T-helper 2 cell (primary cell): ENCODE measurements at places on chromosomes 4 and X.

DNA sequence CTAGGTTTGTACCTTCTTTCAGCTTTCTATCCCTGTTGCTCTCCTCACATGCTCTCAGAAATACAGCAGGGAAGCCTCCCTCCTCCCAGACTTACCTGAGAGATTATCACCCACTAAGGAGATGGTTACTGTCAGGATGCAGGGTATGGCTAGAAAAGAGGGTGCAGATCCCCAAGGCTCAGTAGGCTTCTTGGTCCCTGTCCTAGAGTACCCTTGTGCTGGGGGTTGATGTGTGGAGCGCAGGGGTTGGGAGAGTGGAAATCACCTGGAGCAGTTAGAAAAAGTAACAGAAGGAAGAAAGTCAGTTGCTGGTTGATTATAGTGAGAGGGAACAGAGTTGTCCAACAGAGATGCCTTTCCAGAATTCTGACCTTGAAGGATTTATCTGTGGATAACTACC is 80.2 kb downstream of the CNGA2 start:
- no peak for DNase-seq

GRCh38 chrX:477441-478012 is 90.8 kb upstream of the PPP2R3B start:
- DNase-seq = no peak

GRCh38 chr4:83708500-83709175 is 172.7 kb downstream of the GPAT3 start:
- DNase-seq = no peak

DNA sequence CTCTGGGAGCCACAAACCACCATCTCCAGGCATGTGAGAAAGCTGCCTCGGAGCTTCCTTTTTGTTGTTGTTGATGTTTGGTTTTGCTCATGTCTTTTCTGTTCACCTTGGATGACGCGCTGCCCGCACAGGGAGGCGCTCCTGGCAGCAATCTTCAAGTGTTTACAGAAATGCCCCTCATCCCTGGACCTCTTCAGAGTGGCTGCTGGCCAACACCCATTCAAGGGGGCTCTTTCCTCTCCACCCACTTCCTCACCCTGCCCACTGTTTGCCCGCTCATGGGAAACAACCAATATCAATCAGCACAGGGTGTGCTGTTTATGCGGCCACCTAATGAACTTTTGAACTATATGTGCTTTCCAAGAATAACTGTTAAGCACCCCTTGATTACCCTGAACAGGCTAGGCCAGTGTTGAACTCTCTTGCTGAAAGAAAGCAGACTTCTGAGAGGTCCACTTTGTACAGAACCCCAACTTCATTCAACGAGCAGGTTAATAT is 355.1 kb upstream of the CLNK start:
- DNase-seq = no peak

DNA sequence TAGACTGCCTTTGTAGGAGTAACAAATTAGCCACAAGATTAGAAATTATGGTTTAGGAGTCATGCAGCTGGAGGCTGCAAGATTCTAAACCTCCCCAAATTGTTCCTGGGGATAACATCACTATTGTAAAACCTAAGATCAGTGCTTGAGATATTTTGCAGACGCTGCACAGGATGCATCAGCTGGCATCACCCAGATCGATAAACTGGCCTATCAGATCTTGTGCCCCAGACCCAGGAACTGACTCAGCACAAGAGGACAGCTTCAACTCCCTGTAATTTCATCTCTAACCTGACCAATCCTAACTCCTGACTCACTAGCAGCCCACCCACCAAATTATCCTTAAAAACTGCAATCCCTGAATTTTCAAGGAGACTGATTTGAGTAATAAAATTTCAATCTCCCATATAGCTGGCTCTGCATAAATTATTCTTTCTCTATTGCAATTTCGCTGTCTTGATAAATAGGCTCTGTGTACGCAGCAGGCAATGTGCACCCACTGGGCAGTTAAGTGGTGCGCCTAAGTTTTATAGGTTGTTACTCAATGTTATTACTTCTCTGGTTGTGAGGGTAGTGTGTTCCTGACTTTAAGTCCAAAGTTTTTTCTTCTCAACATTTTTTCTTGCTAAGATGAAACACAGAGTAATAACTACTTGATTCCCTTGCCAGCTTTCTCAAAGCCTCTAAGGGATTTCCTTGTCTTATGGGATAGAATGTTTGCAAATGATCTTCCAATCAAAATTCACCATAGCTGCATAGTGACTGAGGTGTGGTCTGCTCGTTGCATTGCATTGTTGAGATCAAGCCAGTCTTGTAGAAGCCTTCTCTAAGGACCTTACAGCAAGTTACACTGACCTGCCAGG is 312.3 kb upstream of the DKK2 start:
- no peak for DNase-seq

GRCh38 chr4:119116925-119117900 is 18.4 kb upstream of the MYOZ2 start:
- DNase-seq = no peak

DNA sequence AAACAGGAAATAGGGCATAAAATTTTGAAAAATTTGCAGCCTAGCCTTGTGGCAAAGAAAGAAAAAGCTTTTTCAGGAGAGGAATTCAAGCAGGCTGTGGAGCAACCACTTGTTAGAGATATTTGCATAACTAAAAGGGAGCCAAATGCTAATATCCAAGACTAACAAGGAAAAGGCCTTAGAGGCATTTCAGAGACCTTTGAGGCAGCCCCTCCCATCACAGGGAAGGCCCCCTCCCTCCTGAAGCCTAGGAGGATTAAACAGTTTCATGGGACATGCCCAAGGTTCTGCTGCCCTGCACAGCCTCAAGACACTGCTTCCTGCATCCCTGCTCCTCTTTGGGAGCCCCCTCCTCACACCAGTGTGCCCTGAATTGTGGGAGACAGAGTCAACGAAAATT is 275.4 kb upstream of the SFRP2 start:
- DNase-seq = no peak

DNA sequence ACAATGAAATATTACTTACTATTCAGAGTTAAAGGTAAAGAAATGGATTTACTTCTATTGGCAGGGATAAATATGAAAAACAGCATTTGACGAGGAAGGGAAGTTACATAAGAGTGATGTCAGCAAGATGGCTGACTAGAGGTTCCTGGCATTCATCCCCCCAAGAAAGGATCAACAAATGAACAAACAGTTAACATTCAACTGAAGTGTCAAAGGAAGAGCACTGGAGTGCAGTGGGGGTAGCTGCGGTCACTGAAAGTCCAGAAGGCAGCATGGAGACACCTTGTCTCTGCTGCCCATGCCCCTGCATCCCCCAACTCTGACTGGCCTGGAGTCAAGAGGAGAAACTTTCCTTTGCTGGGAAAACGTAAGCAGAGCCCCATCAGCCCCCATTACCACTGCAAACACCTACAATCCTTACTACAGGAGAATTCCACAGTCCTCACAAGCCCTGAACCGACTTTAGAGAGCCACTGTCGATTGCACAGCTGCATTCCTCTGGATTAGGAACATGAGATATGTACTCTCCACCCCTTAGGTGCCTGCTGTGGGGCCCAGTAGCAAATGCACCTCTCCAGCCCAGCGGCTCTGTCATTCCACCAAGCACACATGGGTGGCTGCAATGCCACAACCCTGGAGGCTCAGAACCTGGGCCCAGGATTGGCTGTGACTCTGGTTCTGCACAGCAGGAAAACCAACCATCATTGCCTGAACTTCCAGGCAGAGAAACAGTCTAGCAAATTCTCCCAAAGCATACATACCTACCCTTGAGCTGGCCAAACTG is 79.5 kb downstream of the CBR4 start:
- DNase-seq = no peak

GRCh38 chr4:23838607-23839006 is 51.2 kb downstream of the PPARGC1A start:
- no peak for DNase-seq

GRCh38 chr4:185282968-185283367 is 73.6 kb downstream of the SNX25 start:
- DNase-seq = no peak

DNA sequence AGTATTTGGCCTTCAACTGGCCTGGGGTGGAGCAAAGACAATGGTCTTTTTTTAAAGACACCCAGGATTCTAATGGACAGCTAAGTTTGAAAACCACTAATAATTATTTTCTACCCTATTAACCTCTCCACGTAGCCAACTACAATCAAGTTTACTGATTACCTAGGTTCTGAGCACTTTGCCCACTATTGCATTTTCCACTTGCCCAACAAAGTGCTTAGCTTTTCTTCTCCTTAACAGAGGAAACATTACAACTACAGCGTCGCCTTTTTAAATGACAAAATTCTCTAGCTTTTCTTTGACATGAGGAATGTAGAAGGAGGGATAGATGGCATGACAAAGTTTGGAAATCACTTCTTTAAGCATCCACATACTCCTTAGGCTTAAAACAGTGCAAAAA is 2.0 kb downstream of the CHIC2 start:
- no peak for DNase-seq

DNA sequence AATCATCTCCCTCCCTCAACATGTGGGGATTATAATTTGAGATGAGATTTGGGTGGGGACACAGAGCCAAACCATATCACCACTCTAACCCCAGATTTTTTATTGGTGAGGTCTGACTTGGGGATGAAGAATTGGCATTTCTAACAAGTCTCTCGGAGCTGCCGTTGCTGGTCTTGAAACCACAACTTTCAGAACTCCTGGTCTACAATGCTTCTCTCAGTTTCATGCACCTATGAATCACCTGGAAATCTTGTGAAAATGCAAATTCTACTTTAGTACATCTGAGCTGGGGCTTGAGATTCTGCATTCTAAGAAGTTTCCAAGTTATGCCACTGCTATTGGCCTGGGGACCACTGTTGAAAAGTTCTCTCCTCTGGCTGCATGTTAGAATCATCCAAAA is 78.6 kb downstream of the PALLD start:
- no peak for DNase-seq
